Liver (tissue), 10 donors: ENCODE measurements at places on chromosomes 3 and 15. TPM values are rescaled to one million over a fixed set of nuclear protein-coding genes. Genes with fewer than 3 reads are reported as not detected.

DNA sequence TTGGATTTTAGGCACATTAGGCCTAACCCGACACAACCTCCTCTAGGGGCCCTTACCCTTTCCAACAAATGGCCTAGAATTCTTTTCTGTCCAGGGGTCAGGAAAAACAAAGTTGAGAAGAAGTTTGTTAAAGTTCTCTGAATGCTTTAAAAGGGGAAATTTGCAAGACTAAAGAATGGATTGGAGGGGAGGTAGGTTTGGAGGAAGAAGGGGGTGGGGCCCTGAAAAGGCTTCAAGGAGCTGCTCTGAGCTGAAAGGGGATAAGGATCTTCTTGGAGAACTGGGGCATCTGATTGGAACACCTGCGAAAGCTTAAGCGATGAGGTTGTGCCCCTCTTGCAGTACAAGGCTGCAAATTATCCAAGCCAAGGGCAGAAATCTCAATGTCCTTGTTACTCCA is 3.9 kb upstream of the SENP2 start:
- H3K4me1 ChIP-seq: peaks cover 11% of the 10 kb centered on the region
- H3K27ac ChIP-seq: no peak overlapping the region
- H3K36me3 ChIP-seq: no peaks in the 10 kb centered on the region
- no peak overlapping the region for H3K4me3 ChIP-seq

DNA sequence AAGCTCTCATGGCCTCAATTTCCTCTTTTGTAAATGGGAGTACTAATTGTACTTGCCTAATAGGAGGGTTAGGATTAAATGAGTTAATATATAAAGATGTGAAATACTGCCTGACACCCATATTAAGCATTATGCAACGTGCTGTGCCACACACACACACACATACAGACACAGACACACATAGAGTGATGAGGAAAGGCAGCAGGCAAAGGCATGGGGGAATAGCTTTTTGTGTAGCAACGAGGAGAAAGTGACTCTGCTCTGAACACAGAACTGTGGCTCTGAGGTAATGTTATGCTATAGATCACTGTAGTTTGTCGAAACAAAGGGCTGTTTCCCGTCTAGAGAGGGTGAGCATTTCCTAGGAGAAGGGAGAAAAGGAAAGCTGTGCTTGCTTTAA is 233.3 kb upstream of the SLCO3A1 start:
- H3K27me3 ChIP-seq: no peaks in the 10 kb centered on the region
- H3K4me3 ChIP-seq: no peak overlapping the region
- no peaks in the 10 kb centered on the region for H3K4me1 ChIP-seq

DNA sequence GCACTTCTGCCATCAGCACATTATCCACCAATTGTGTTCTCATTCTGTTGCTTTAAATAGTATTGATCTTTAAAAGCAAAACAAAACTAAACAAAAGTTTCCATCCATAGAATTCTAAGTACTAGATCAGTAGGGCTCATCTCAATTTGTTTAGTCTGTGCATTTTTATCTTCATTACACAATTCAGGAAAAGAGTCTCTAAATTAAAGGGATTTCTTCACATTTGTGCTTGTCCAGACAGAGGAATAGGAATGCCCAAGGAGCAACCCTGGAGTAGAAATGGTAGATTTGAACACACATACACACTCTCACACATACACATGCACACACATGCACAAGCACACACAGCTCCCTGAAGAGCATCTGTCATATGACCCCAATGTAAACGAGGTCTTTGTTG is 21.4 kb downstream of the LMCD1 start:
- H3K27me3 ChIP-seq: no peaks in the 10 kb centered on the region
- H3K4me1 ChIP-seq: no peaks in the 10 kb centered on the region
- no peak overlapping the region for H3K27ac ChIP-seq
- no peak overlapping the region for H3K4me3 ChIP-seq
- no peak for DNase-seq

NEK11 gene
- polyA plus RNA-seq: 0.35 TPM
